Placental epithelial cell (primary cell): ENCODE measurements at places on chromosomes 4 and X. TPM values are rescaled to one million over a fixed set of nuclear protein-coding genes. Genes with fewer than 3 reads are reported as not detected.

CABS1 gene
- total RNA-seq = not detected in 2 replicates

TRAM1L1 gene
- total RNA-seq = 3.1 and 6.3 TPM in 2 replicates

TMPRSS11B gene
- 1.2 and 1.4 TPM in 2 replicates for total RNA-seq

MAGEA12 gene
- not detected in 2 replicates for total RNA-seq

HHIP gene
- total RNA-seq = not detected in 2 replicates

NDP gene
- total RNA-seq = not detected in 2 replicates

GPC4 gene
- 14.1 and 39.1 TPM in 2 replicates for total RNA-seq

C4orf17 gene
- total RNA-seq = not detected in 2 replicates

CFI gene
- total RNA-seq = not detected in 2 replicates

ART3 gene
- not detected in 2 replicates for total RNA-seq

TMEM271 gene
- total RNA-seq = not detected in 2 replicates

NXF2B gene
- not detected in 2 replicates for total RNA-seq

NAP1L3 gene
- total RNA-seq = 20.8 and 24.3 TPM in 2 replicates

PORCN gene
- total RNA-seq = 73.0 and 246 TPM in 2 replicates

HPSE gene
- 4.2 and 11.0 TPM in 2 replicates for total RNA-seq
